Smooth muscle cell of the umbilical artery (primary cell): ENCODE measurements at places on chromosomes 11 and 22. TPM values are rescaled to one million over a fixed set of nuclear protein-coding genes. Genes with fewer than 3 reads are reported as not detected.

Gene CCDC116
- total RNA-seq: under 0.01 and 0.18 TPM in 2 replicates

Gene BIK
- not detected in 2 replicates for total RNA-seq

Gene C22orf42
- total RNA-seq: not detected in 2 replicates

Gene ELMOD1
- 2.1 and 2.8 TPM in 2 replicates for total RNA-seq

Gene OR52D1
- total RNA-seq: not detected in 2 replicates

Gene ELFN2
- total RNA-seq: 0.59 and 0.74 TPM in 2 replicates

Gene APOL4
- under 0.01 TPM in 1 of 2 replicates, not detected in the other for total RNA-seq

Gene SCGB2A2
- not detected in 2 replicates for total RNA-seq

Gene C11orf68
- 21.1 and 28.4 TPM in 2 replicates for total RNA-seq

Gene KCNJ4
- total RNA-seq: not detected in 2 replicates

Gene GDPD4
- 0.69 TPM in 1 of 2 replicates, not detected in the other for total RNA-seq

Gene PGR
- total RNA-seq: under 0.01 and 0.05 TPM in 2 replicates

Gene TIGD3
- total RNA-seq: 0.05 and 0.30 TPM in 2 replicates

Gene OR51G2
- not detected in 2 replicates for total RNA-seq

Gene NCAM1
- total RNA-seq: 4.2 and 14.2 TPM in 2 replicates

Gene UBQLNL
- 0.05 and 0.30 TPM in 2 replicates for total RNA-seq

Gene KCNJ5
- not detected in 2 replicates for total RNA-seq

Gene GGT5
- total RNA-seq: 0.23 and 1.2 TPM in 2 replicates

Gene CAVIN3
- total RNA-seq: 123 and 129 TPM in 2 replicates

Gene CYTH4
- under 0.01 and 0.14 TPM in 2 replicates for total RNA-seq

Gene PRG3
- total RNA-seq: not detected in 2 replicates

Gene YPEL4
- 0.23 and 0.89 TPM in 2 replicates for total RNA-seq
